Neural crest cell (in vitro differentiated cells): ENCODE measurements at places on chromosomes 2 and 18.

DNA sequence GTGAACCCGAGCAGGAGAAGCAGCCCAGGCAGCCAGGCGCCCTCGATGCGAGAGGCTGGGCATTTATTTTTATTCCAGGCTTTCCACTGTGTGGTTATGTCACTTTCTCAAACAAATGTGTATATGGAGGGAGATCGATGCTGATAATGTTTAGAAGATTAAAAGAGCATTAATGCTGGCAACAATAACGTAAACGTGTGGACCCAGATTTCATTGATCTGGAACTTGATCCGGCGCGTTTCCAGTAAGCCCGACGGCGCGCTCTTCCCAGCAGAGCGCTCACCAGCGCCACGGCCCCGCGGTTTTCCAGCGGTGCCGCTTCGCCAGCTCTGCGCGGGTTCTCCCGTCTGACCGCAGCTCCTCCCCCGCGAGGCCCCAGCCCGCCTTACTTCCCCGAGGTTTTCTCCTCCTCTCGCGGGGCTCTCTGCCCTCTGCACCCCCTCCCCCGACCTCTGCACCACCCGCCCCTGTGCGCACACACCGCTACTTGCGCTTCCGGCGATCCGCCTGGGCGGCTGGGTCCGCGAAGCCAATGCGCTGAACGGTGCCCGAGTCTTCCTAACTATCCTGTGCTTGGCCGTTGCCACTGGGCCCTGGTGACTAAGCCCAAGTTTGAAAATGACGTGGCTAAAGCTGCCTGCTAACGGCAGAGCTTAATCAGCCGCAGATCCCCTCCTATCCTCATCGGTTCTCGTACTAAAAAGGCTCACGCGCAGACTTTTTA lies 6.1 kb downstream of the ONECUT2 start:
- DNase-seq: no peak

GRCh38 chr2:128646691-128647090 lies 328.0 kb upstream of the HS6ST1 start:
- no peak for DNase-seq

DNA sequence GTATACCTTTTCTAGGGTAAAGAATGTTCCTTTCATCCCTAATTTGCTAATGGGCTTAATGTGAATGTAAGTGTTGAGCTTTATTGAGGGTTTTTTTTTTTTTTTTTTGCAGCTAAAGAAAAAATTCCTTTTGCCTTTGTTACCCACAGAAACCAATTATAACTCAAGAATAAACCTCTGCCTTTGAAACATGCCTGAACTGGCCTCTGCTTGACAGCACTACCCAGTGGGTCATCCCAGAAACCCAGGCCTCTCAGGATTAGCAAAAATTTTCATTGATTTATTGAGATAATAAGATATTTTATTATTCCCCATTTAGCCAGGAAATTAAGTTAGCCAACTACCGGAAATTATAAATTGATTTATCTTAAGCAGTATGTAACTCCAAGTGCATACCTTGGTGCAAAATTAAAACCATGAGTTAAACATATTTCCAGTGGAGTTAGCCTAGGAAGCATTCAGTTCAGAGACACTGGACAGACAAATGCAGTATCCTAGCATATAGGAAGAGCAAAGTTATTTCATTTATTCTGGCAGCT lies 67.0 kb upstream of the RASGRP3 start:
- DNase-seq: no peak

GRCh38 chr18:4586731-4587130 lies 131.6 kb upstream of the DLGAP1 start:
- DNase-seq: no peak

DNA sequence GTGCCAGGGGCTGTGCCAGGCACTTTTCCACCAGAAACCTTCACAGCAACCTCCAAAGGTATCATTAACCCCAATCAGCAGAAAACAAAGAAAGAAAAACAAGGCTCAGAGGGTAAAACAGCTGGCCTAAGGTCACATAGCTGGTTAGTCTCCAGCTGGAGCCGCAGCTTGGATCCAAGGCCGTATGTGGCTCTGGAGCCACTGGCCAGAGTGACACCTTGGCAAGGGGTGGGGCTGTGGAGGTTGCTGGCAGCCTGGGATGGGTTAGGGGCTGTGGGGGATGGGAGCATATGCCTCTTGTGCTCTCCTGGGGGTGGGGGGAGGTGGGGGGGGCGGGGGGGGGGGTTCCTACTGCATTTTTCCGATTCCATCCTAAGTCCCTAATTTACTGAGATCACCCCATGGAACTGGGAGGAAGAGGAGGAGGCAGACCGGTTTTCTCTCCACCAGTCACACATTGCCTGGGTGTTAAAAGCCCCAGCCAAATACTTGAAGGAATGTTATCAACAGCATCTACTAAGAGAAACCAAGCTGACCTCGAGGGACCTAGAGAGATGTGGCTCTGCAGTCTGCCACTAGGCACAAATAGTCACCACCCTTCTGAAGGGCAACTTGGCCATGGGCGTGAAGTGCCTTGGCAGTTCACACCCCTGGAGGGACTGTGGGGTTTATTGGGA lies 8.0 kb downstream of the HAAO start:
- DNase-seq: no peak
